Stimulated activated CD8-positive, alpha-beta memory T cell treated with anti-CD3 and anti-CD28 coated beads, Interleukin-7, amount 100 ng/mL, for 48 hours (primary cell): ENCODE measurements at places on chromosomes 6 and 20.

- DNase-seq: no peak
Measured at GRCh38 chr6:112384511-112384910, 37.4 kb downstream of the RFPL4B start.

DNA sequence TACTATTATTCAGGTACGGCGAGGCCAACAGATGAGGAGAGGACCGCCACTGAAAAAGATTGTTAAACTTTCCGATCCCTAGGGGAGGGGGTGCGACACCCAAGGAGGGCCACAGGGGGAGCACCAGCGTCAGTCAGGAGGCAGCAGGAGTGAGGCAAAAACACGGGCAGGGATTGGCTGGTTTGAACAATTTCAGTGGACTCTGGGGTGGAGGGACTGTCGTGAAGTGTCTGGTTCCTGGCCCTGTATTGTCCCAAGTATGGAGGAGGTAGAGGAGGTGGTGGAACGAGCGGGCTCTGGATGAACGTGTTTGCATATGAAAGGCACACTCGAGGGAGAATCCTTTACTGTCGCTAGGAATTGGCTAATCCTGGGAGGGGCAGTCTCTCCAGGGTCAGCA is 32.5 kb upstream of the MCUR1 start:
- no peak for DNase-seq

- DNase-seq: no peak
Measured at GRCh38 chr6:5314191-5314865, 53.0 kb downstream of the FARS2 start.

DNA sequence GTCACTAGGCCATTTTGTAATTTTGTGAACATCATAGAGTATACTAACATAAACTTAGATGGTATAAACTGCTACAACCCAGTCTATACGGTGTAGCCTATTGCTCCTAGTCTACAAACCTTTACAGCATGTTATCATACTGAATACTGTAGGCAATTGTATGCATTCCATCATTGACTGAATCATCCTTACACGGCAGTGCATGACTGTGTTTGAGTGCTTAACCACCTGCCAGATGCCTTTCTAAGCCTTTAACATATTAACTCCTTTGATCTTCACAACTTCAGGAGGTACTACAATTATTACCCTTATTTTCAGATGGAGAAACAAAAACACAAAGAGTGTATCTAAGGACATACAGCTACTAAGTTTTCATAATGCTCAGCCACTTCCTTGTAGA is 14.0 kb downstream of the DPPA5 start:
- DNase-seq: no peak

GRCh38 chr6:33696548-33697518 is 14.7 kb downstream of the UQCC2 start:
- DNase-seq: no peak

DNA sequence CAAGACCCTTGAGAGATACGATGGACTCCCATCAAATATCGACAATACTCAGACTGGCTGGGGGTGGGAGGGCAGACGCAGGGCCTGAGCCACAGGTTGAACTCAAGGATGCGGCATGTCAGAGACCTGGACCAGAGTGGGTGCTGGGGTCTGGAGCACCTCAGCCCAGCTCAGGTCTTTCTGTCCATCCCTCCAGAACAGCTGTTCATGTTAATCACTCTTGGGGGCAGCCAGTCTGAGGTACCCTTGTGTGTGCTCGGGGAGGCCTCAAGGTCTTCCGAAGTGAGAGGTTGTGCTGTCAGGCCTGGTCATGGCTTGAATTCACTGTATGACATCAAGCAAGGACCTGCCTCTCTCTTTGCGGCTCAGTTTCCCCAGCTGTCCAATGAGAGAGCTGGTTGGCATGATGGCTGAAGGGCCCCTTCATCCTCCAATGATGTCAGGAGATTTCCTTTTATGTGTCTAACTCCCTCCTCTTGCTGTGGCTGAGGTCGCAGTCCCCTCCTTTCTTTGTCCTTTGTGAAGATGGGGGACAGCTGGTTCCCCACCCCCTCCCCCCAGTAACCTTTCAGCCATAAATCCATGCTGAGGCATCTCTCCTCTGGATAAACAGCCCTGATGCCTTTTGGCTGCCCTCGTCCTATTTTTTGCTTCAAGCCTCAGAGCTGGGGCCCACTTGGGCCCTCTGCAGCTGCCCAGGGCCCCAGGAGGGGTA is 15.3 kb downstream of the MYH7B start:
- no peak for DNase-seq

GRCh38 chr20:25225642-25226432 is 22.0 kb upstream of the PYGB start:
- no peak for DNase-seq

GRCh38 chr6:24489881-24490280 is 503 bp upstream of the GPLD1 start:
- no peak for DNase-seq

GRCh38 chr20:58709703-58710039 is 17.1 kb downstream of the NPEPL1 start:
- DNase-seq: no peak

DNA sequence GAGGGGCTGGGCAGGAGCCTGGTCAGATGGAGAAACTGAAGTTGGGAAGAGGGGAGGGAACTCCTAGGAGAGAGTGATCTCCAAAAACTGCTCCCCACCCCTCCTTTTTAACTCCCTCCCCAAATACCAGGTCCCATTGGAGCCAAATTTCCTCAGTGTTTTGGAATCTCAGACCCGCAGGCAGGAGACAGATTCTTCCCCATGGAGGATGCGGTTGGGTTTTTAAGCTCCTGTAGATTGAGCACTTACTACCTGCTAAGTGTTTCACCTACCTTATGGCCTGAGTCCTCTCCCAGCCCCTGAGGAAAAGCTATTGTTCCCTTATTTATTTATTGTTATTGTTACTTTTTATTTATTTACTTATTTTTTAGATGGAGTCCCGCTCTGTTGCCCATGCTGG is 73.2 kb downstream of the CEBPB start:
- DNase-seq: no peak

- DNase-seq: no peak
Measured at GRCh38 chr6:79031821-79032590, 46.0 kb downstream of the PHIP start.

GRCh38 chr6:79082304-79082703 is 4.2 kb upstream of the PHIP start:
- DNase-seq: no peak

GRCh38 chr20:64051561-64052325 is 2.3 kb upstream of the SOX18 start:
- no peak for DNase-seq

GRCh38 chr6:165841153-165841558 is 178.1 kb upstream of the PDE10A start:
- no peak for DNase-seq

DNA sequence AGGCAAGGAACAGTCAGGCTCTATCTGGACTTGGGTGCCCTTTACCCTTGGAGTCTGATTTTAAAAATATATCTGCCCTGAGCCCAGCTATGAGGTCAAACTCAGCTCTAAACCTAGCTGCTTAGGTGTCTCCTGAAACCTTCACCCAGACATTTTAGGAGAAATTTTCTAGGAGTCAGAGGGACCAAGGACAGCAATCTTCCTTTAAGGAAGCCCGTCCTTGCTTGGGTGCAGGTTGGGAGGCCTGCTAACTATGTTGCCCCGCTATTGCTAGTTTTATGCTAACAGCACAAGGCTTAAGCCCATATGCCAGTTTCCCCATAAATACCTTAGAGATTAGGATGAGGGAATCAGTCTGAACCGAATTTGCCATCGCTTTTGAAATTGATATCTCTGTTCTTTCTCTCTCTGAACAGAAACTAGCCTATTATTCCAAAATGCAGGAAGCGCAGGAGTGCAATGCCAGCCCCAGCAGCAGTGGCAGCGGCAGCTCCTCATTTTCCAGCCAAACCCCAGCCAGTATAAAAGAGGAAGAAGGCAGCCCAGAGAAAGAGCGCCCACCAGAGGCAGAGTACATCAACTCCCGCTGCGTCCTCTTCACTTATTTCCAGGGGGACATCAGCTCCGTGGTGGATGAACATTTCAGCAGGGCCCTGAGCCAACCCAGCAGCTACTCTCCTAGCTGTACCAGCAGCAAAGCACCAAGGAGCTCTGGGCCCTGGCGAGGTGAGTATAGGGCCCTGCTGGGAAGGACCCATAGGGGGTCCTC is 2.6 kb downstream of the VGLL2 start:
- DNase-seq: no peak

GRCh38 chr6:46203391-46204177 is 32.8 kb upstream of the ENPP5 start:
- DNase-seq: no peak

- no peak for DNase-seq
Measured at GRCh38 chr6:84361372-84362192, 134.1 kb upstream of the CEP162 start.

- no peak for DNase-seq
Measured at GRCh38 chr6:91464718-91465117, 877.8 kb upstream of the MAP3K7 start.

DNA sequence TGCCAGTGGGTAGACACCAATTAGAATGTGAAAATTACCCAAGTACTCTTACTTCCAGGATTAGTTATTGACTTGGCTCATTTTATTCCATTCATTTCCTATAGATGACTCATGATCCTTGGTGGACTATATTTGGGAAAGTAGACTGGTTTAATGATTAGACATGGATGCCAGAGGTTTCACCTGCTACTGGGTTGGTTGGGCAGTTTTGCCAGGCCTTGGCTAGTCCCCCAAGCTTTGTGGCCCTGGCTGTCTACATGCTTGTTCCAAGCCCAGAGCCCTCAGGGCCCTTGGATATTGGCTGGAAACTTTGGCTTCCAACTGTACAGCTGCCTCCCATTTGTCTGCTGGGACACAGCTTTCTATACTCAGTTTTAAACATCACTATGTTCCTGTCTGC is 104.1 kb downstream of the ZFP64 start:
- no peak for DNase-seq

DNA sequence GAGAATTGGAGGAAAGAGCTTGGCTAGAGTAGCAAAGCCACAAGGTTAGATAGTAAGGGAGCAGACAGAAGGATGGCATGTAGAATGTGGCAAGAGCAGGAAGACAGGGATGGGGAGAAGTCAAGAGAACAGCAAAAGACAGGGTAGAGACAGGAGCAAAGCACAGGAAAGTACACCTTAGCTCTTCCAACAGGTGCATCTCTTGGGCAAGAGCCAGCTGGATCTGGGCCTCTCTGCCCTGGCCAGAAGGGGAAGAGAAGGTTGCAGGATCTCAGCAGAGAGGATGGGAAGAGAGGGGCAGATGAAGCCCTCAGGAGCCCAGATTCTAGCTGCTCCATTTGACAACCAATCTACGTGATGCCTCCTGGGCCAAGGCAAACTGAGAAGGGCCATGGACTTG is 16.7 kb downstream of the SCUBE3 start:
- no peak for DNase-seq

GRCh38 chr6:159716247-159717096 is 10.8 kb upstream of the WTAP start:
- DNase-seq: no peak

DNA sequence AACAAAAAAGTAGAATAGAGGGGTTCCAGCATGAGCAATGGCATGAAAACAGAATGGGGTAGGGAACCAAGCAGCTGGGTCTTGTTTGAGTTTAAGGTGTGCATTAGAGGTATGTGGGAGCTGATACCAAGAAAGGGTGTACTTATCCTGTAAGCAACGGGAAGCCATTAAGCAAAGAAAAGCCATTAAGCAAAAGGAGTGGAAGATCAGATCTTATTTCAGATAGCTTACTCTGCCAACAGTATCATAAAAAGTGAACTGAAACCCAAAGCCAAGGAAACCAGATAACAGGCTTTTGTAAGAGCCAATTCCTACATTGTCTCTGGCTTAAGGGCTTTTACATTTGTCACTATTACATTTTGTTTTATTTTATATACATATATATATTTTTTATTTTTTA is 21.3 kb upstream of the BEND6 start:
- no peak for DNase-seq

GRCh38 chr6:168239044-168239773 is 80.4 kb downstream of the DACT2 start:
- DNase-seq: no peak

DNA sequence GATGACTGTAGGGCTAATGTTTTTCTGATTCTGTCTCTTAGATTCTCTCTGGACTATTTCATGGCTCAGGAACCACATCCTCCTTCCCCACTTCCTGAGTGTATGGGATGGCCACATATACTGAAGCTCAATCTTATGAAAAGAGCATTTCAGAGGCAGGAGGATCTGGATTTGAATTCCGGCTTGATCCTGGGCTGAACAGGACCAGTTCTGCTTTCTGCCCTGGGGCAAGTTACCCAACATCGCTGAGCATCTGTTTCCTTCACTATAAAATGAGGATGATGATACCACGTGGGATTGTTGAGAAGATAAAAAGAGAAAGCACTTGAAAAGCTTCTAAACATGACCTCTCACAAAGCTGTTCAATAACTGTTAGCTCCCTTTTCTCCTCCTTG is 168.4 kb upstream of the TNFAIP3 start:
- no peak for DNase-seq

DNA sequence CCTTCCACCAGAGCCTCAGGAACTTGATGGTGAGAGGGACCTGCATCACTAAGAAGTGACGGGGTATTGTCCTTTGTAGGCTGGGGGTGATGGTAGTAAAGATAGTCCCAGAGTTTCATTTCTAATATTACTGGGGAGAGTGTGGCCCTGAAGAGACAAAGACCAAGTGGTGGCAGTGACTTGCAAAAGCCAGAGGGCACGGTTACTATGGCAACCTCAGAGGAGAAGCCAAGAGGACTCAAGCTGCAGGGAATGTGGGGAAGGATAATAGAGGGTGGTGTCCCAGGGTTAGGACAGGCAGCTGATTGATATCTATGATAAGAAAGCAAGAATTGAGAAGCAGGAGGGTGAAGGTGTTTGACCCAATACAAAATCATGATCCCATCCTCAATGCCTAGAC is 42.5 kb downstream of the HLA-G start:
- DNase-seq: no peak

- no peak for DNase-seq
Measured at GRCh38 chr20:12177657-12178293, 260.1 kb downstream of the BTBD3 start.

DNA sequence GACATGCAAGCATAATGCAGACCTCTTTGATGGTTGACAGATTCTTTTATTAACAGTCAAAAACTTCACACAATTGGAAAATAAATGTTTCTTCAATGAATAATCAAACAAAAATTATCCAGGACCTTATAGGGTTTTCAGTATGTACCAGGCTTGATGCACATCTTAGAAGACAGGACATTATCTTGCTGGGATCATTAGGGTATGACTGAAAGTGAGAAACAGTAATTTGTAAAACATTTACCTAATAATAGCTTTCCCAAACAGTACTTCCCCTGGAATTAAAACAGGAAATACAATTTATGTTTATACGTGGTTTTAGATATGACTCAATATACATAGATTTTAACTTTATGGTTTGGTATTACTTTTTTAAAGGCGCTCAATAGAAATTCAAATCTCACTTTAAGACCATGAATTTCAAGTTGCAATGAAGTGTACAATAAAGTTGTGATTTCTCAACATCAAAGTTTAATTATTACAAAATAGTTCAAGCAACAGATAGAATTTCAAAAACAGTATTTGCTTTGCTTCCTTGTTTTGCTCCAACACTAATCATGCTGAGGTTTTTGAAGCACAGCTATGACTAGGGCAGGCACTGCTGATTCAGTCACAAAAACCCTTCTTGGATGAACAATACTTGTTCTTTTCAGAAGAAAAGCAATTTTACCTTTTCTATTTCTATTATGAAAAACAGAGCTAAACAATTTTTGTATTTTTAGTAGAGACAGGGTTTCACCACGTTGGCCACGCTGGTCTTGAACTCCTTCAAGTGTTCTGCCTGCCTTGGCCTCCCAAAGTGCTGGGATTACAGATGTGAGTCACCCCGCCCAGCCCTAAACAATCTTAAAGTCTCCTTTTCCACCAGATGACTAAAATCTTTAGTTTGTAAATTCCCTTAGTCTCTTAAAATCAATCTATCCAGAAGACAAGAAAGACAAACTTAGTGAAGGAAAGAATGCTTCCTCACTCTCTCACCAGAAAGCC is 13.7 kb downstream of the SOD2 start:
- peak; percentile 33 for DNase-seq
